CMK (cell line): ENCODE measurements at places on chromosomes 1 and 21.

DNA sequence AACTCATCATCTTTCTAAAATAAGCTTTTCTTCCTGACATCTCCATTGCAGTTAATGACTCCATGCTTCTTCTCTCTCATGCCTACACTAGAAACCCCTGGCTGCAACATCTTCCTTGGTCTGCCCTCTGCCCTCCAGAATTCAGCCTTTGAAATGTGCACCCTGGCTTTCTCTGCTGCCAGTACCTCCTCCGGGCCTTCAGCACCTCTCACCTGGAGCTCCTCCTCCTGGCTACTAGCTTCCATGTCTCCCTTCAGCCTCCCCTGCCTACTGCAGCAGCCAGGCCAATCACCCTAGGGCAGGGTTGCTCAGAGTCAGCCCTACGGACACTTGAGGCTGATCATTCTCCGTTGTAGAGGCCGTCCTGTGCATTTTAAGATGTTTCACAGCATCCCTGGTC, 18.3 kb downstream of the SUSD4 start:
- no peak for DNase-seq

- DNase-seq, result no peak
Observed at GRCh38 chr1:203465146-203465798, 10.3 kb upstream of the PRELP start.

DNA sequence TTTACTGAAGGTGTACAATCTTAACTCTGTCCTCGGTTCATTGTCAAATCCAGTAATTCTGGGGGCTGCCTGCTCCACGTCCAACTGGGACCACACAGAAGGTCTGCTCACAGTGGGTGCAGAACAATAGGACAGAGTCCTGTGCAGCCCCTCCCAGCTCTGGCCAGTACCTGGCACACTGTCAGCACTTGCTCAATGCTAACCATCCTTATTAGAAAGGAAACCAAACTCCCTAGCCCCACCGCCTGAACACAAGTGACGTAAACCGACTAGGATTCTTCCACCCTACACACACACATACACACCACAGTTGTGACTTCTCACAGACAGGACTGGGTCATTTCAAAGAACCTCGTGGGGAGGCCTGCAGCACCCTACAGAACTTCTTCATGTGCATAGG, 5.2 kb downstream of the BCAR3 start:
- no peak for DNase-seq

DNA sequence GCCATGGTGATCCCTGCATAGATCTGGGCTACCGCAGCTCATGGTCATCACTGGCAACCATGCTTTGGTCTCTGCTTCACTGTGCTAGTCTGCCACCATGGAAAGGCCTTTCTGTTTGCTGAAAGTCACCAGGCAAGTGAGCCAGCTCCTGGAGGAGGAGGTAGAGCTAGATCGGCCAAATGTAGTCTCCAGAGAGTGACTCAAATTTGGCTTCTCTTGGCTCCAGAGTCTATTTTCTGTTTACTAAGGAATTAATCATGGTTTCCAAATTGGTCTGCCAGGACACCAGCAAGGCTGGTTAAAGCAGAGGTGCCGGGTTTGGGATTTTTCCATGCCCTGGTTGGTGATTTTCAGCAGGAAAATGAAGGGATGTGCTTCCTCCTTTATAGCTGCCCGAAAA, 52.7 kb upstream of the IVNS1ABP start:
- DNase-seq, result no peak

DNA sequence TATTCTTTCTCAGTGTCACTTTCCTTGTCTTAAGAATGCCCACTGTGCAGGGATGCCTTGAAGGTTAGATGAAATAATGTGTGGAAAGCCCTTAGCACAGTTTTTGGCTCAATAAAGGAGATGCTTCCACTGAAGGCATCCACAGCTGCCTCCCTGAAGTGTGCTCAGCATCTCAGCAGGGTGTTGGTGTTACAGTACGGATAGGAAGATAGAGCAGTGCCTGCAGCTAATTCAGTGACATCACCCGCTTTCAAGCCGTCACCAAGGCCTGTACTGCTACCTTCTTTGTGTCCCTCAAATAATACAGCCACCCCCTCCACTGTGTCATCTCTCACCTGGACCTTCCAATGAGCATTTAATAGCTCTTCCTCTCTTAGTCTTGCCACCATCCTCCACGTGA, 59.0 kb downstream of the NDUFS5 start:
- no peak for DNase-seq

- DNase-seq, result no peak
Observed at GRCh38 chr1:201507360-201507675, 395 bp upstream of the CSRP1 start.

GRCh38 chr1:158286487-158286886, 3.2 kb upstream of the CD1C start:
- no peak for DNase-seq

DNA sequence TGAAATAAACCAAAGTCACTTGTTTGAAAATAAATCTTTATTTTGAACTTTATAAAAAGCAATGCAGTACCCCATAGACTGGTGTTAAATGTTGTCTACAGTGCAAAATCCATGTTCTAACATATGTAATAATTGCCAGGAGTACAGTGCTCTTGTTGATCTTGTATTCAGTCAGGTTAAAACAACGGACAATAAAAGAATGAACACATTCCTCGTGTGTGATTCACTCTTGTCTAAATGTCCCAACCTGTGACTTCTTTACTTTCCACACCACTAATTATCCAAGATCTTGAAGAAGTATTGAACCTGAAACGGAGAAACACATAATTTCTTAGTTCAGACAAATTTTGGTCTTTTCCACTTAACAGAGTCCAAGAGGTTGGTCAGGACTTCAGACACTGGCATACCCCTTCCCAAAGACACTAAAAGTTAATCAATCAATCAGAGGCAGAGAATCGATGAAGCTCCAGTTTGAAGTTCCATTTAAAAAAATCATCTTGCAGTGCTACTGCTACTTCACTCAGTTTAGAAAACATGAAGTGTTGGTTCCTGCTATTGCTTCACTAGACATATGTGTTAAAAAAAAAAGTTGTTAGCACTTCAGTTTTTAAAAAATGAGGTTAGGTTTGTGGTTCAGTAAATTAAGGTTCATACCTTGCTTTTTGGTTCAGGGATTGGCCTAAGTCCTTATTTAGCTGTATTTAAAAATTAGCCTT, 26.2 kb downstream of the ATP1B1 start:
- DNase-seq, result no peak

GRCh38 chr1:110638058-110638457, 31.9 kb upstream of the KCNA2 start:
- no peak for DNase-seq

DNA sequence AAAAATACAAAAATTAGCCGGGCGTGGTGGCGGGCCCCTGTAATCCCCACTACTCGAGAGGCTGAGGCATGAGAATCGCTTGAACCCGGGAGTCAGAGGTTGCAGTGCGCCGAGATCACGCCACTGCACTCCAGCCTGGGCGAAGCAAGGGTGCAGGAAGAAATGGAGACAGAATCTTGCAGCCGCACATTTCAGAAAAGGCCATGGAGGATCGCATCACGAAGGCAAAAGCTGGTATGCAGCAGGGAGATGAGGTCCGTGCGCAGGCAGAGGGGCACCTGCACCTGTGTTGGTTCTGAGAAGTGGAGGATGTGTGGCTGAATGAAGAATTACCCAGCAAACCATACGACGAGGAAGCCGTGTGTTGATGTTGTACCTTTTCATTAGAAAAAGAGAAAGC, 53.0 kb upstream of the ABCG1 start:
- DNase-seq, result no peak

DNA sequence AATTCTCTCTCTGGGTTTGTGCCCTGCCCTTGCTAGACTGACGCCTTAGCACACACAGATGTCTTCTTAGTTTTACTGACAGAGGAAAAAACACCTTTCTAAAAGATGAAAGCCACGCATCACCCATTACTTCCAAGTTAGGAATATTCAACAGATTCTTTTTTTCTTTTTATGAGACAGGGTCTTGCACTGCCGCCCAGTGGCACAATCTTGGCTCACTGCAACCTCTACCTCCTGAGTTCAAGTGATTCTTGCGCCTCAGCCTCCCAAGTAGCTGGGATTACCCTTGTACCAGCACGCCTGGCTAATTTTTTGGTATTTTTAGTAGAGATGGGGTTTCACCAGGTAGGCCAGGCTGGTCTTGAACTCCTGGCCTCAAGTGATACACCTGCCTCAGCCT, 169.2 kb downstream of the APP start:
- no peak for DNase-seq

DNA sequence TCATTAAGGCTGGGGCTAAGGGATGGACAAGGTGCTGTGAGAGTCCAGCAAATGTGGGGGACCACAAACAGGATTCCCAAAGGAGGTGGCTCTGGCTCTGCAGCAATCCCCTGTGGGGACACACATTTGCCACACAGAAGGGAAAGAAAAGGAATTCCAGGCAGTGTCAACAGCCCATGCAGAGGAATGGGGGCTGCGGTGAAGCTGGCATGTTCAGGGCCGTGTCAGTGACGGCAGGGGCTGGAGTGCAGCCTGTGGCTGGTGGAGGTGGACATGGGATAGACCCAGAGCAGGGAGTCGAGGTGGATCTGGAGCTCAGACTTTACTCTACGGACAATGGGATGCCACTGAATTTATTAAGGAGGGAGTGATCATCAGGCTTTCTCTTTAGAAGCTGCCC, 183.2 kb downstream of the TRABD2B start:
- no peak for DNase-seq

GRCh38 chr1:151970128-151970527, 23.5 kb downstream of the S100A10 start:
- DNase-seq, result no peak

- DNase-seq, result no peak
Observed at GRCh38 chr1:201376464-201377374, 761 bp downstream of the TNNT2 start.

GRCh38 chr1:91700771-91701471, 185.0 kb downstream of the TGFBR3 start:
- DNase-seq, result no peak

DNA sequence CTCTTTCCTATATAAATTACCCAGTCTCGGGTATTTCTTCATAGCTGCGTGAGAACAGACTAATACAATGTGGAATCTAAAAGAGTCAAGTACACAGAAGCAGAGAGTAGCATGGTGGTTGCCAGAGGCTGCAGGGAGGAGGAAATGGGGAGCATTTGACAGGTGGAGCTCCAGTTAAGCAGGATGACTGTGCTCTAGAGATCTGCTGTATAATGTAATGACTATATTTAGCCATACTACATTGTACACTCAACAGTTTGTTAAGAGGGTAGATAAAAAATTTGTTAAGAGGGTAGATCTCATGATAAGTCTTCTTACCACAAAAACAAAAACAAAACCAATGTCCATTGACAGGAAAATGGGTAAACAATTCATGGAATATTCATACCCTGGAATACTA, 82.1 kb downstream of the MT1HL1 start:
- DNase-seq, result no peak

DNA sequence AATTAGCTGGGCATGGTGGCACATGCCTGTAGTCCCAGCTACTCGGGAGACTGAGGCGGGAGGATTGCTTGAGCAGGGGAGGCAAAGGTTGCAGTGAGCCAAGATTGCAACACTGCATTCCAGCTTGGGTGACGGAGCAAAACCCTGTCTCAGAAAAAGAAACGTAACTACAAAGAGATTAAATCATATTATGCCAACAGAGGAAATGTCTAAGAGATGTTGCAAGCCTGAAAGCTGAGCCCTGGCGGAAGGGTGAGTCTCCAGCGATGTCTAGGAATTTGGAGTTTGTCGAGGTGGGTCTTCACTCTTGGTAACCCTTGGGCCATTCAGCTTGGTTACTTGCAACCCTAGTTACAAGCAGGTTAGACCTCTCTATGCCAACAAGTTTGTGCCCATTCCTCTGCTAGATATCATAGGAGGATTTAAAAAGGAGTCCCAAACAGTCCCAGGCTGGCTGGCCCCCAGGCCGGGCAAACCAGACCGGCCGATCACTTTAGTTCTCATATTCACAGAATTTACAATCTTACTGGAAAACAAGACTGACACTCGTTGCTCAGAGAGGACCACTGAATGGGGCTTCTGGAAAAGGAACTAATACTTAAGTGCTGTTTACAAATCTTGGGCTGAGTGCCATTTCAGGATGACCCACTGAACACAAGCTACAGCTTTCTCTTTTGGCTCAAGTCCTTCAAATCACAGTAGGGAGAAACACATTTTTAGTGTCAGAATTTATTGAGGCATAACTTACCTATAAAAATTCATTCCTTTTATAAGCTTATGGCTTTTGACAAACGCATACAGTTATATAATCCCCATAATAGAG, 27.1 kb downstream of the SLC30A1 start:
- DNase-seq, result no peak

- DNase-seq, result no peak
Observed at GRCh38 chr1:245316784-245317183, 162.0 kb downstream of the KIF26B start.

DNA sequence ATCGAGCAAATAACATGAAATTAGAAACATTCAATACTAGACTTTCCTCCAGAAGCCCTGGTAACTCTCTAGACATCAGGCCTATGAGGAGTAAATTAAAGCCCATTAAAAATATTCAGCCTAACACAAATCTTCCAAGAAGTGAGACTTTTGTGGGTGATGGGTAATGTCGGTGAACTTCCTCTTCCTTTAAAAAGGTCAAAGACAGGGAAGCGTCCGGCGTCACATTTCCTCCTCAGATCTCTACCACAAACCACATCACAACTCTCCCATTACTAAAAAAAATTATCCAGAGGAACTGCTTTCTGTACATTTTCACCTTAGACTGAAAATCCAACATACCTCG, 1.4 kb downstream of the EIF4G3 start:
- peak; percentile 48 for DNase-seq

- no peak for DNase-seq
Observed at GRCh38 chr21:36791695-36792470, 93.0 kb downstream of the SIM2 start.

GRCh38 chr1:204190212-204191211, 5.8 kb downstream of the KISS1 start:
- DNase-seq, result no peak

GRCh38 chr1:231606712-231607111, 19.9 kb upstream of the DISC1 start:
- DNase-seq, result no peak

- DNase-seq, result no peak
Observed at GRCh38 chr1:27068922-27069321, 56.3 kb upstream of the TENT5B start.

- no peak for DNase-seq
Observed at GRCh38 chr1:14661222-14661621, 62.7 kb downstream of the KAZN start.

GRCh38 chr21:45699251-45699942, 55.9 kb downstream of the PCBP3 start:
- no peak for DNase-seq

GRCh38 chr1:214086945-214087344, 99.2 kb downstream of the PROX1 start:
- no peak for DNase-seq

GRCh38 chr1:166811691-166812090, 27.6 kb upstream of the POGK start:
- DNase-seq, result no peak
